GM19239 (cell line): ENCODE measurements at places on chromosomes 3 and 15.

DNA sequence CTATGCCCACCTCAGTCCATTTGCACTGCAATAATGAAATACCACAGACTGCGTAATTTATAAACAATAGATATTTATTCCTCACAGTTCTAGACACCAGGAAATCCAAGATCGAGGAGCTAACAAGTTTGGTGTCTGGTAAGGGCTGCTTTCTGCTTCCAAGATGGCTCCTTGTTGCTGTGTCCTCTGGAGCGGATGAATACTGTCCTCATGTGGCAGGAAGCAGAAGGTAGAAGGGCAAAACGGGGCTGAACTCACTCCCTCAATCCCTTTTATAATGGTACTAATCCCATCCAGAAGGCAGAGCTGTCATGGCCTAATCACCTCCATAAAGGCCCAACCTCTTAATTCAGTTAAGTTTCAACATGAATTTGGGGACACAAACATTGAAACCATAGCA is 75.3 kb downstream of the P2RY1 start:
- no peak for DNase-seq

- DNase-seq = no peak
These were observed 36.9 kb downstream of the SETMAR start for GRCh38 chr3:4340077-4340410.

DNA sequence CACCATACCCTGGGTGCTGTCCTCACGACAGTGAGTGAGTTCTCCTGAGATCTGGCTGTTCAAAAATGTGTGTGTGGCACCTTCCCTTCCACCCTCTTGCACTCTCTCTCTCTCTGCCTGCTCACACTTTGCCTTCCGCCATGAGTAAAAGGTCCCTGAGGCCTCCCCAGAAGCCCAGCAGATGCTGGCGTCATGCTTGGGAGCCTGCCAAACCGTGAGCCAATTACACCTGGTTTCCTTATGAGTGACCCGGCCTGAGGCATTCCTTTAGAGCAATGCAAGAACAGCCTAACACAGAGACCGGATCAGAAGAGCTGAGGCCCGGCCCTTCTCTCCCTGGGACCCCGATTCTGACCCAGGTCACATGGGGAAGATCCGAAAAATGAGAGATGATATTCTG is 15.4 kb downstream of the TMEM44 start:
- DNase-seq = no peak

GRCh38 chr3:140552898-140553297 is 125.0 kb upstream of the TRIM42 start:
- DNase-seq = no peak

- DNase-seq = no peak
These were observed 23.5 kb downstream of the DOCK3 start for GRCh38 chr3:50698269-50698668.

GRCh38 chr15:55106155-55106554 is 90.6 kb downstream of the RSL24D1 start:
- DNase-seq = no peak

- DNase-seq = no peak
These were observed 43.9 kb downstream of the P3H2 start for GRCh38 chr3:190076601-190077394.

- DNase-seq = no peak
These were observed 552.4 kb downstream of the TUSC7 start for GRCh38 chr3:117261983-117262421.

- DNase-seq = no peak
These were observed 18.7 kb downstream of the UQCC5 start for GRCh38 chr3:52555056-52555455.

GRCh38 chr3:48408823-48409281 is 21.0 kb downstream of the PLXNB1 start:
- peak; percentile 8 for DNase-seq

- DNase-seq = no peak
These were observed 36.0 kb downstream of the BTLA start for GRCh38 chr3:112463250-112463649.

GRCh38 chr15:88635318-88635717 is 3.5 kb upstream of the ISG20 start:
- no peak for DNase-seq

- no peak for DNase-seq
These were observed 47.2 kb upstream of the CNTN3 start for GRCh38 chr3:74661672-74662071.

DNA sequence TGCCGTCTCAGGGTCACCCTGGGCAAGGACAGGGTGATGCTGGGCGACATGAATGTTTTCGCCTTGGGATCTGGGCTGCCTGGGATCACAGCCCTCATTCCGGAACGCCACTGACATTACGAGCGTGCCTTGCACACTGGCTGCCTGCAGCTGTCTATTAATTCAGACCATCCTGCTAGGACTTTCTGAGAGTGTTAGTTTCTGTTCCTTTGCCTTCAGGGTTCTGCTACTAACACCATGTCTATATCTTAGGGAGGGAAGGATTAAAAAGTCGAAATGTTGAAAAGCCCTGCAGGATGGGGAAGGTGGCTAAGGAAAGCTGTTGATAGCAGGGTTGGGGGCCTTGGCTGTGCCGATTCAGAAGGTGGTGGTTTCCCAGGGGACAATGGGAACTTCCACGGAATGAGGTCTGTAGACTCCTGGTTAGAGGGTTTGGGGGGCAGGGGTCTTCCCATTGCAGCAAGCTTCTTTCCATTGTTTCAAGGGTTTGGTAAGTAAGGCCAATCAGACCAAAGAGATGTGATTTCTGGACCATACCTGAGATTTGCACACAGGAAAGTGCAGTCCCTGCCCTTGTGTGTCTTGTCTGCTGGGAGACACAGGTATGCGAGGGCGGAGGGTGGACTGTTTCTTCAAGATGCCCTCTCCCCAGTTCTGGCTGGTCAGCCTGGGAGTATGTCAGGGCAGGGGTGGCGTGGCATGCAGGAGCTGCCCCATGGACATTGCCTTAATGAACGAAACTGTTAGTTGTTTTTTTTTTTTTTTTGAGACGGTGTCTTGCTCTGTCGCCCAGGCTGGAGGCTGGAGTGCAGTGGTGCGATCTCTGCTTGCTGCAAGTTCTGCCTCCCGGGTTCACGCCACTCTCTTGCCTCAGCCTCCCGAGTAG is 50.9 kb downstream of the RGMA start:
- no peak for DNase-seq

DNA sequence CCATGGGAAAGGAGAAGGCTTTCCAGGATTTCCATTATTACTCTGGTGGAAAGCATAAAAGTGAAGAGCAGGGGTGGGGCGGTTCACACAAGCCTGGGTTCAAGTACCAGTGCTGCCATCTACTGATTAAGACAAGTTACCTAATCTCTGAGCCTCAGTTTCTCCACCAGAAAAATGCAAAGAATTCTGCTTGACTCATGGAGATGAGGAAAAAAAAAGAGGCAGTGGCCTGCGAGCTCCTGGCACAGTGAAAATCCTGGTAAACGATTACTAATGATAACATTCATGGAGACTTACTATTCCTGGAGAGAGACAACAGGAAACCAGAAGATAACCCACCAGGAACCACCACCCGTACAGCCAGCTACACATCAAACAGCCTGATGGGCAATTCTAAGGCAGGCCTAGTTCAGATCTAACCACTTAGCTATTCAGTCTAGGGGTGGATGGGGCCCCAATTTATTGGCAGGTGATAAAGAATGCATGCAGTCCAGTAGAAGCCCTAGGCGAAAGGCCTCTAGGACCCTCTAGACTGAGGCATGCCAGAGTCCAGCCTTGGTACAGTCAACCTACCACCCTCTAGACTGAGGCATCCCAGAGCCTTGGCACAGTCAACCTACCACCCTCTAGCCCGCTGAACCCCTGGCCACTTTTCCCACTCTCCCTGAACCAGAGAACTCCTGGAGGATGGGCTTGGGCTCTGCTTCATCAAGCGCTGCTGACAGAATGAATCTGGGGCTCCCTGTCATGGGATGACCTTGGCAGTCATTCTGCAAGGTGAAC is 2.5 kb downstream of the AMOTL2 start:
- no peak for DNase-seq

DNA sequence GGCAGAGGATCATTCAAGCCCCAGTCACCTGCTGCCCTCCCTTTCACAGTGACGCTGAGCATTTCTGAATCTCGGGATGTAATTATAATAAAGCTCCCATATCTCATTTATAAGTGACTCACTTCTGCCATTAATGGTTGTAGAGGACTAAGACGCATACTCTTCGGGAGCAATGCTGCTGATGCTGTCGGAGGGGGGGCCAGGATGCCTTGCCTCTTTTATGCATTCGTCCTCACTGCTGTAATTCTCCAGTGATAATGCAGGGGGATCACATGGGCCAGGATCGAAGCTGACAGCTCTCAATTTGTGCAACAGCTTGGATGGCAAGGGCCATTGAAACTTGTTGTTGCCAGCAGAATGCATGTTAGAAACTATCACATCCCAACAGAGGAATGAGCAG is 3.1 kb downstream of the HRH1 start:
- DNase-seq = no peak

GRCh38 chr3:24048843-24049242 is 103.8 kb downstream of the NR1D2 start:
- DNase-seq = no peak

- no peak for DNase-seq
These were observed 101.0 kb downstream of the ANP32A start for GRCh38 chr15:68719672-68720071.

GRCh38 chr3:17544632-17545031 is 197.8 kb downstream of the TBC1D5 start:
- DNase-seq = no peak

- DNase-seq = no peak
These were observed 10.8 kb upstream of the PDE8A start for GRCh38 chr15:84970843-84971242.
